ENCODE measurements at places on chromosomes 6 and 20.

DNA sequence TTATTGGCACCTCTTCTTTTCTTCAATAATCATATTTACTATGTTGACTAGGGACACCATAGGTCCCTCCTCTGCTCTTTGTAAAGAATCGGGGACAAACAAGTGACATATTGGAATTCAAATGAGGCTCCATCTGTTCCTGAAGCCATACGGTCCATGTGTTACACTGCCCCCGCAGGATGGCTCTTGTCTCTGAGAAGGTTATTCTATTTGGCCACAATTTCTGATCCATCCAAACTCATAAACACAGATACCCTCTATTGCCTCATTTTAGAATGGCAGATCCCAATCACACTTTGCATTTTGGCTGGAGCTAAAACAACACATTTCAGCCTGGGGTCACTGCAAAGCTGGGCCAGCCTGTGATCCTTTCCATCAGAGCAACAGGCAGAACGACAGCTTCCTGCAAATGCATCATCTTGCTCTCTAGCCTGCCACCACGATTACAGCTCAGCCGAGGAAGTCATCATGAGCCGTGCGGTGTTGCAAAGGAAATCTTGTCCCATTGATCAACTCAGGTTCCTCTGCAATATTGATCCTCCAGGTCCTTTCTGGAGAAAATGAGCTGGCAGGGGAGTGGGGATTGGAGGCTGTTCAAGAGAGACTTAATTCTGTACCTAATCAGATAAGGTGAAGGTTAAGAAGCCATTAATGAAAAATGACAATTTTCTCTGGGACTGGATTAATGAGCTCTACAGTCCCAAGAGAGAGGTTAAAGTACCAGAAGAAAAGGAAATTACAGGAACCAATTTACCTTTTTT is 73.1 kb downstream of the AGPAT4 start:
- no peak for DNase-seq

DNA sequence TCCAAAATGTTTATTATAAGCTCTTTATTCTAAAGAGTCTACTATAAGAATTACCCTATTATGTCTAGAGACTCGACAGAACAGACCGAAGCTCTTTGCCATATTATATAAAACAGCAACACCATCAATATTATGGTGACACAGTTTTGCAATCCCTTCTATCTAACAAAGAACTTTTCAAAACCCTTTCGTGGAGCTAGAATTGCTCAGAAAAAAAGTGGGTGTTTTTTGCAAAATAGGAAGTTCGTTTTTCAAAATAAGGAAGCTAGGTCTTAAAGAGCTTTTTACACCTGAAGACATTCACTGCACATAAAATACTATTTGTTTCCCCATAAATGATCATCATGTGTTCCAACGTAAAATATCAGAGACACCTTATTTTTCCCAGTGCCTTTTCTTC is 240.0 kb downstream of the FOXC1 start:
- DNase-seq, result no peak

DNA sequence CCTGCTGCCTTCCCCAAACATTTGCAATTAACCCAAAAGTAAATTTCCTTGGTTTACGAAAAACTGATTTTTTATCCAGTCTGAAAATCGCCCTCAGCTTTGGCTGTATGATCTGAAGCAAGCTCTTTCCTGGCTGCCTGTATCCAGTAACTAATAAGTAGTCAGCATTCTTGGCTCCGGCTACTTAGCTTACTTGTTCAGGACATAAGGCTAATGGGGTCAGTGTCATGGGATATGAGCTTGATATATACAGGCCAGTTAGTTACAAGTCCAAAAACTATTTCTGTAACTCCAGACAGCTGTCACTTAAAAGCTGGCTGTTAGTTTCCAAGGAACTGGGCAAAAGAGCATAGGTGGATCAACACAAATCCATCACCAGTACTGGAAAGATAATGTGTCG is 56.2 kb downstream of the KHDC1L start:
- no peak for DNase-seq

GRCh38 chr6:84811351-84811750 is 47.0 kb upstream of the TBX18 start:
- no peak for DNase-seq

- DNase-seq, result no peak
Observed at GRCh38 chr6:165173484-165173883, 135.9 kb downstream of the C6orf118 start.

- no peak for DNase-seq
Observed at GRCh38 chr6:133129556-133129955, 111.6 kb upstream of the EYA4 start.

- DNase-seq, result no peak
Observed at GRCh38 chr6:139891471-139891870, 517.0 kb upstream of the CITED2 start.

GRCh38 chr20:3199976-3200755 is 4.3 kb downstream of the DDRGK1 start:
- no peak for DNase-seq

GRCh38 chr6:72218125-72218524 is 331.8 kb downstream of the RIMS1 start:
- DNase-seq, result peak; percentile 19

DNA sequence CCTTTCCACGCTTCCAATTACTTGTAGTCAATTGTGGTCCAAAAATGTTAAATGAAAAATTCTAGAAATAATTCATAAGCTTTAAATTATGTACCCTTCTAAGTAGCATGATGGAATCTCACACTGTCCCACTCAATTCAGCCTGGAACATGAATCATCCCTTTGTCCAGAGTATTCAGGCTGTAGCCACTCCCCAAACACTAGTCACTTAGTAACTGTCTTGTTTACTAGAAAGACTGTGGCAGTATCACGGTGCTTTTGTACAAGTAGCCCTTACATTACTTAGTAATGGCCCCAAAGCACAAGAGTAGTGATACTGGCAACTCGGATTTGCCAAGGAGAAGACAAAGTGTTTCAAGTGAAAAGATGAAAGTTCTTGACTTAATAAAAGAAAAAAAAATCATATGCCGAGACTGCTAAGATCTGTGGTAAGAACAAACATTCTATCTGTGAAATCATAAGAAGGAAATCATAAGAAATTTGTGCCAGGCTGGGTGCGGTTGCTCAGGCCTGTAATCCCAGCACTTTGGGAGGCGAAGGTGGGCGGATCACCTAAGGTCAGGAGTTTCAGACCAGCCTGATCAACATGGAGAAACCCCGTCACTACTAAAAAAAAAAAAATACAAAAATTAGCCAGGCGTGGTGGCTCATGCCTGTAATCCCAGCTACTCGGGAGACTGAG is 168.5 kb upstream of the SIM1 start:
- peak; percentile 76 for DNase-seq

DNA sequence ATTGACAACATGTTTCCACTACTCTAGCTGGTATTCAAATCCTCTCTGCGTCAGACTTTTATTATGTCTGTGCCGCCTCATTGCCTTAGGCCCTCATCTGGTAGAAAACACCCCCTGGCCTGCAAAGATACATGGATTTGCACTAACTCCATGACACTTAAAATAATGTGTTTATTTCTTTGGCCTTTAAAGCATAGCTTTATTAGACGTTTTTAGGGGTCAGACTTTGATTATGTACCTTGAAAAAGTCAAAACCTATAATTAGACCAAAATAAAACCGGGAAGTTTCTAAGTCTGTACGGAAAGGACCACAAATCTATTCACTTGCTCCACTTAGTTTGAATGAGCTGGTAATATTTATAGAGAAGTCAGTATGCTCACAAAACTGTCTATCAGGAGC is 357.9 kb upstream of the NOX3 start:
- no peak for DNase-seq

DNA sequence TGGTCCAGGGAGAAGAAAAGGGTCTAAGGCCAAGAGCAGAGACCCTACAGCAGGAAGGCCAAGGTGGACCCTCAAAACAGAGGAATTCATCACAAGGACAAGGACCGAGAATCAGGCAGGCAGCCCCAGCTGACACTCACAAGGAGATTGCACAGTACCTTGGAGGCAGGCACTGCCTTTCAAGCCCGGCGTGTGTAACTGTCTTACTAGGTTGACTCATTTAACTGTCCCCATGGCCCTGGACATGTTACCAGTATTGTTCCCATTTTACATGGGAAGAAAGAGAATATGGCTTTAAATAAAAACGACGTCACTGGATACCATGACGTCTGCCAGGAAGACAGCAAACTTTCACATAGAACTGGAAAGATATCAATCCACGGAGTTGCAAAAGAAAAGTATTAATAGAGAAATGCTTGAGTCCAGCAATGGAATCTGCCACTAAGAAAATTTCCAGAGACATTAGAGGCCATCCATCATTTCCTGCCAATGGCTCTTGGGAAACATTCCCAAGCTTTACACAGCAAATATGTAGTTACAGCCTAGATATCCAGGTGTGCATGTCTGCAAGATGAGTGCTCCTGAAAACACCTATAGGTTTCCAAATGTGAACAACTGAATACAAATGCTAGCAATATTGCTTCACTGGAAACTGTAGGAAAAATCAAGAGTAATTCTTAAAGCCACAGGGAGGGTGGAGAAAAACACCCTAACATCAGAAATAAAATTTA is 111.5 kb upstream of the RPS6KA2 start:
- no peak for DNase-seq

- DNase-seq, result no peak
Observed at GRCh38 chr6:109075934-109076333, 18.7 kb downstream of the SESN1 start.

DNA sequence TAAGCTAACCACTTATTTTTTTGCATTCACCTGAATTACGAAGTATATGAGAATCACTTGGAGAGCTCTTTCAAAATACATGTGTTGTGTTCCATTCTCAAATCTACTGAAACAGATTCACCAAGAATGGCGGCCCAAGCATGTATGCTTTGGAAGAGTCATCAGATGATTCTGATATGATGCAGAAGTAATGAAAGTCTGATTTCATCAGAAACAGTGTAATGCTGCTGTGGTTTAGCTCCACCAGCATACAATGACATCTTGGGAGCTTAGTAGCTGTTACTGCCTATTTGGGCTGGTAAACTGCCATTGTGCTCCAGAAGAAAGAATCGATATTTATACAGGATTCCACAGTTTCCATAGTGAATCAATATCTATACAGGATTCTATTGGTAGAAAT is 52.9 kb downstream of the UBR2 start:
- no peak for DNase-seq

DNA sequence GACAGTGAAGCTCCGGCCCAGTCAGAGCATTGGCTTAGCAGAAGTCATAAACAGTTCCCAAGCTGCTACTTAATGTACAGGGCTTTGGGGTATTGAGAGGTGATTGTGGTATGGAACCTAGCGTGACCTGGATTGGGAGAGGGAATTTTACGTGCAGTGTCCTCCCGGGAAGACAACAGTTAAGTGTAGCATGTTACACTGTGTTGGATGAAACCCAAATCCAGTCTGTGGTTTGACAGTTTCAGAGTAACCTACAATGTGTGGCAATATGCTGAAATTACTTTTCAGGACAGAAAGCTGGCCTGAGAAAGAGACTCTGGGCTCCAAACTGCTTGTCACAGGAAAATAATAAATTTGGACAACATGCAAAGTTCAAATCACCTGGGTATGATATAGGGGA is 28.1 kb upstream of the RALGAPA2 start:
- DNase-seq, result no peak

DNA sequence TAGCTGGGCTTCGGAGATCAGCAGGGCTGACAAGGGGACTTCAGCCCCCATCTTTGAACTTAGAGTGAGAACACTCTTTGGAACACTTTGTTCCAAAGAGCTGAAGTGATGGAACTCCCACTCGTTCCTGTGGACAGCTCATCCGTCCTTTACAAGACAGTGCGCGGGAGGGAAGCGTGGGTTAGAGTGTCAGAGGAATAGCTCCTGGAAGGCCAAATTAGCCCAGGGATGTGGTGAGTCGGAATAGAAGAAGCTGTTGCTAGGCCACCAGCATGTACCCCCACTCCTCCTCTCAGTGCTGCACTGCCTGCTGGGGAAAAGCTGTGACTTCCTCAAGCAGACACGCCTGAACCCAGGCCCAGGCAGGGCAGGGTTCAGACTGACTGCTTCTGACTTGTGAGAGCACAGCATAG is 1.7 kb downstream of the SDCBP2 start:
- no peak for DNase-seq
